ENCODE measurements at places on chromosomes 1 and 21.

DNA sequence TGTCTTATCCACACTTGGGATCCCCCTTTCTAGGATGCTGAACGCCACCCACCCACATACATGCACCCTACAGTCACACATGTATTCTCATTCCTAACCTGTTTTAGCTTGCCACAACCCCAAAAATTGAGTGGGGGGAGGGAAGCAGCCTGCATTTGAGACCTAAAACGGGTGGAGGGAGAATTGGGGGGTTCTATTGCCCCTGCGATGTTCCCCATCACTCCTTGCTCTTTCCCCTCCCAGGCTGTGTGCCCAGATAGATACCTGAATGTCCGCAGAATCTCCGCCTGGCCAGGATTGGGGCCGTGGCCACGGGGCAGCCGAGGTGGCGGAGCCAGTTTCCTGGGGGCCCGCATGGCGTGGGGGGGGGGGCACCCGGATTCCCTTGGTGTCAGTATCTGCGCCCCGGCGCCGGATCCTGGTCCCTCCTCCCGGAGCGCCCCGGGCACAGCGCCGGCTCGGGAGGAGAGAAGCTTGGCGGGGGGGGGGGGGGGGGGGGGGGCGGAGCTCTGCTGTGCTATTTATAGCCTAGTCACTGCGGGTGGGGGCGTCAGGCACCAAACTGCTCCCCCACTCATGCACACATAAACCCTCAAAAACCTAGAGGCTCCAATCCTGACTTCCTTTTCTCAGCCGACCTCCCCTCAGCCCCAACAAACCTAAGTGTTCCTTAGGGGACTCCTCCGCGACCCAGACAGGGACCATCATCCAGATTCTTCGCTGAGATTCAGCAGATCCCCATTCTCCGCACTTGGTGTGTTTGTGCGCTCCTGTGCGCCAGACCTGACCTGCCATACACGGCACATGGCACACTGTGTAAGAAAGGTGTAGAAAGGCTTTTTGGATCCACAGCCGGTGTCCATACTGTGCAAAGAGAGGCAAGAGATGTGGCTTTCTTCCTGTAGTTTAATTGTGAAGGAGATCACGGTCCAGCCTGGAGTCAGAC lies 1.9 kb downstream of the ANKRD34A start:
- no peak for DNase-seq

- DNase-seq: no peak
Observed at GRCh38 chr1:69404486-69404885, 163.2 kb upstream of the LRRC7 start.

- DNase-seq: no peak
Observed at GRCh38 chr1:237444120-237444790, 402.3 kb downstream of the RYR2 start.

DNA sequence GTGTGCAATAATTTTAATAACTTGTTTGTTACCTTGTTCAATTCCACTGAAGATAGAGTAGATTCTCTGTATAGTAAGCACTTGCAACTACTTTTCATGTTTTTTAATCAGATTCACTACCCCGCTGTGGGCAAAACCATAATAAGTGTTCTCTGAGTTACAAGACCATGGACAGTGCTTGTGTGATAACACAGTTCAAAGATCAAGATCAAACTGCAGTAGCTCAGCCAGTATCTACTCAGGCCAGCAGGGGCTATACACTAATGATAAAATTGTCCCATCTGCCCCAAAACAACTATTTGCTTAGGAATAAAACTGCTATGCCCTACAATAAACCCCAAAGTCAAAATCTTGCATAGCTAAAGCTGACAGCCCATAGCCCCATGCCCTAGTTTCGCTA lies 129.6 kb downstream of the LRRC7 start:
- DNase-seq: no peak

DNA sequence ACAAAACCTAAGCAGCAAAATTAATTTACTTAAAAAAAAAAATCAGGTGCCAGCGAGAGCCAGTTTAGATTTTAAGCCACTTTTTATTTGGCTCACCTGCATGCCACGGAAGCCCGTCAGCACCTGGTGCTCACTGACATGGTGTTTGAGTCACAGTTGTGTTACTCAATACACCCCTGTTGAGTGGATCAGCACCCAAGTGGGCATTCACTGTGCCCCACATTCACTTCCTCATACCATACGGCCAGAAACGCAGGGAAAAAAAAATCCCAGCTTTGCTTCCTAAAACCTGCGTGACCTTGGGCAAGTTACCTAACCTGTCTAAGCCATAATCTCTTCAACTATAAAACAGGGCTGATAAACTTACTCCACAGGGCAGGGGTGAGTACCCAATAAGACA lies 42.8 kb upstream of the SIM2 start:
- DNase-seq: no peak

- DNase-seq: no peak
Observed at GRCh38 chr1:93579891-93580290, 101.7 kb downstream of the BCAR3 start.

DNA sequence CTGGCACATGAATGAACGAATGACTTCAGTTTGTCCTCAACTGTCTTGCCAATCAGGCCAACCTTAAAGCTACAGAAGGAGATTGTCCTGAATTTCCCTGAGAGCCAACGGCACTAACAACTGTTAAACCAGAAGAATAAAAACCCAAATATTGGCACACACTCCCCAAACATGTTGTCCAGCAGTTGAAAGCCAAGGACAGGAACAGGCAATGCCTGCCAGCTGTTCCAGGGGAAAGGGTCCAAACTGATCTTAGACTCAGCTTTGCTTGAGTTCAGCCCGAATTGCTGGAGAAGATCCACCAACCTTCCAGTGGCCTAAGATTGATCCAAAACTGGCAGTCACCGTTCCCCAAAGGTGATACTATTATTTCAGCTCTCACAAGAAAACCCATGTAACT lies 22.4 kb upstream of the AHCTF1 start:
- DNase-seq: no peak

DNA sequence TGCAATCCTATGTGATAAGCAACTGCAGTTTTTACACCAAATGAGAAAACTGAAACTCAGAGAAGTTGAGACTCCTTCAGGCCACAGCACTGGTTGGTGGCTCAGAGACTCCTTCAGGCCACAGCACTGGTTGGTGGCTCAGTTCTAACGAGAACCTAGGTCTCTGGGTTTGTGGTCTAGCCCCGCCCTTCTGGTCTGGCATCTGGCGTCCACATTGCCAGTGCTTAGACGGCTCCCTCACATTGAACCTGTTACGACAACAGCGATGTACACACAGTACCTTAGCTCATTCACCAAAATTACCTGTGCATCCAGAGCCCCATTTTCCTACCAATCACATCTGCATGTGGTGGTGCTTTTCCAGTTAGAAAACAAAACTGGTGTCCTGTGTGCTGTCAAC lies 66.1 kb downstream of the NID1 start:
- DNase-seq: no peak

- no peak for DNase-seq
Observed at GRCh38 chr1:117318426-117318825, 48.8 kb upstream of the MAN1A2 start.

DNA sequence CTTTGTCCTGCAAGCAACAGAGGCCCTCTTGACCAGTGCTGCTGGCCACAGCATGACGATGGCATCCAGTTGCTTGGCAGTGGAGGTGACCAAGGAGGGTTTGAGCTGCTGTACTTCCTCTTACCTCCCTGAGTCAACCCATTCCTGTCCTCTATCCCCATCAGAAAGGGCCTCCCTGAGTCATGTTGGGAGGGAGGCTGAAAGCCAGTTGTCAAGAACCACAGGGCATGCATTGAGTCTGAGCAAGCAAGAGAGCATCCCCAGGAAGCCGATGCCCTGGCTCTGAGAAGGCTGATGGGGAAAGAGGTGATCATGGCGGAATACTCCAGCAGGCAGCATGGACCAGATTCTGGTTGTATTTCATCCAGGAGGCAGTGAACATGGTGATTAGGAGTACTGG lies 69.6 kb downstream of the LACTBL1 start:
- no peak for DNase-seq

DNA sequence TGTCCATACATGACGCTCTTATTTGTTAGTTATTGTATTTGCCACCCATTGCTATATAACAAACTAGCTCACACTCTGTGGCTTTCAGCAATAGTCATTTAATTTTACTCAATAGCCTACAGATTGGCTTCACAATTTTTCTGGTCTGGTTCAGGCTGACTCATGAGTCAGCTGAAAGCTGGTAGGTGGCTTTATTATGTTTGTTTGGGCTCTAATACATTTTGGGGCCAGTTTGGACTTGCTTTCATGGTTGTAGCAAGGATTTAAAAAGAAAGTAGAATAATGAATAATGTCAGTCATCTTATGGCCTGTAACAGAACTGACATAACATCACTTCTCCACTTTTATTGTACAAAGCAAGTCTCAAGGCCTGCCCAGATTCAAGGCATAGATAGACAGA lies 338.7 kb downstream of the LRRIQ3 start:
- DNase-seq: no peak

- DNase-seq: no peak
Observed at GRCh38 chr1:169106921-169107602, 572 bp downstream of the ATP1B1 start.

DNA sequence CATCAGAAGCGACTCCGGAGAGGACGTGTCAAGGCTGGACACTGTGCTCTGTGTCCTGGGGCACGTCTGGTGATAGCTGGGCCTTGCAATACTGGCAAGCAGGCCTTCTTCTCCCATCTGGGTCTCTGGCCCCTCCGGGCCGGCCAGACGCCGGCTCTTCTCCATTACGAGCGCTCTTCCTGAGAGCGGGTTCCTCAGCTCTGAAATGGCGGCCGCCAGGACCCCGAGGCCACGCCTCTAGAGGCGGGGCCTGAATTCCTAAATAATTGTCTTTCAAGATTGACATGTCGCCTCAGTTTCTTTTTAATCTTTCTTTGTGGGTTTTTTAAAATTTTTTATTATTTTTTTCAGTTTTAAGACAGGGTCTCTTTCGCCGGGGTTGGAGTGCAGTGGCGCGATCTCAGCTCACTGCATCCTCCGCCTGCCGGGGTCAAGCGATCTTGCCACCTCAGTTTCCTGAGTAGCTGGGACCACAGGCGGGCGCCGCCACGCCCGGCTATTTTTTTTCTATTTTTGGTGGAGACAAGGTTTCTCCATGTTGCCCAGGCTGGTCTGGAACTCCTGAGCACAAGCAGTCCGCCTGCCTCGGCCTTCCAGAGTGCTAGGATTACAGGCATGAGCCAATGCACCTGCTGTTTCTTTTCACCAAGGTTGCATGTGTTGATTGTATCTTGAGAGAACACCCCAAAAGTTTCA lies 9.2 kb downstream of the RNF2 start:
- DNase-seq: no peak

DNA sequence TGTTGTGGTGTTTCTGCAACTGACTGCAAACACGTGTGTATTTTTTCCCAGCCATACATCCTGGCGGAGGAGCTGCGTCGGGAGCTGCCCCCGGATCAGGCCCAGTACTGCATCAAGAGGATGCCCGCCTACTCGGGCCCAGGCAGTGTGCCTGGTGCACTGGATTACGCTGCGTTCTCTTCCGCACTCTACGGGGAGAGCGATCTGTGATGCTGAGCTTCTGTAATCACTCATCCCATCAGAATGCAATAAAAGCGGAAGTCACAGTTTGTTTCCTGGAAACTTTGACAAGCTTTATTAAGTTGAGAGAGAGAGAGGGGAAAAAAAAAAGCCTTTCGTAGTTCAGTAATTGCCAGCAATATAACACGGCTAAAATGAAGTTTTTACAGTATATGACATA lies 32.7 kb upstream of the MTR start:
- DNase-seq: no peak

DNA sequence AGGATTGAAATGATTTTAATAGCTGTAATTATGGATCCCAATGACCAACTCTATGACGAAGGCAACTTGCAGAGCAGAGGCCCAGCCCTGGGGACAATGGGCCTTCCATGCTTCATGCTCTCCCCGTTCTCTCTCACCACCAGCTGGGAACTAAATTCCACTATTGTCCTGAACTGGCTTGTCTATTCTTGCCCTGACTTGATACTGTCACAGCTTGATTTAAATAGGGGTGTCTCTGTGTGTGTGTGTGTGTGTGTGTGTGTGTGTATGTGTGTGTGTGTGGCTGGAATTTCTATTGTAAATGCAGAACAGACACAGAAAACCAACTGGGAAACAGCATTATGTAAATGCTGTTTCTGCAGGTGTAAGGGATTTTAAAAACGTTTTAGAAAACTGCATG lies 57.0 kb downstream of the SLC22A15 start:
- no peak for DNase-seq

DNA sequence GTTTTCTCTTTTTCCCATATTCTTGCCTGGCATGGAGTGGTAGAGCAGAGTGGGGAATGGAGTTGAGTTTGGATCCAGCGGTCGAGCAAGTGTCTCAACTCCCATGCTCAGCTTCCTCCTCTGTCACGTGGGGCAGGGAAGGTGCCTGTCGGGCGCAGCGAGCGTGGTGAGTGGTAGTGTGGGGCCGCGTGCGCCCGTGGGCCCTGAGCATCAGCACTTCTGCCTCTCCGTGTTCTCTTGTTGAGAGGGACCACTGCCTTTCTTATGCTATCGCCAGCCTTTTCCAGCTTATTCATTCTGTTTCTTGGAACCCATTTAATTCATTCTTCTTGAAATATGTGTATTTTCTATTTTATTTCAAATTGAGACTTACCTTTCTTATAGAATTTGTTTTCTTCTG lies 65.1 kb downstream of the ADARB1 start:
- no peak for DNase-seq

DNA sequence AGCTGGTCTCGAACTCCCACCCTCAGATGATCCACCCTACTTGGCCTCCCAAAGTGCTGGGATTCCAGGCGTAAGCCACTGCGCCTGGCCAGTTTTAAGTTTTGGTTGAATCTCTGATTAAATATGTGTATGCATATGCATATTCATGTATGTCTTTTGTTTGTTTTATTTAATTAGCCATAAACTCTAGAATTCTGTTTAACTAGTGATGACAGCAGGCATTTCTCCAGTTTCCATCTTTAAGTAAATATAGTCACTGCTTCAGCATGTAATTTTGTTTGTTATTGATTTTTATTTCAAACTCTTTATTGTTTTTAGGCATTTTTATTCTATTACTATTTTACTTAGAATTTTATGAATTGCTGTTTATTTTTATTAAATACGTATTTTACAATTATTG lies 58.0 kb downstream of the NUF2 start:
- DNase-seq: no peak

GRCh38 chr1:113930499-113931161 lies 1.5 kb downstream of the HIPK1 start:
- DNase-seq: no peak

DNA sequence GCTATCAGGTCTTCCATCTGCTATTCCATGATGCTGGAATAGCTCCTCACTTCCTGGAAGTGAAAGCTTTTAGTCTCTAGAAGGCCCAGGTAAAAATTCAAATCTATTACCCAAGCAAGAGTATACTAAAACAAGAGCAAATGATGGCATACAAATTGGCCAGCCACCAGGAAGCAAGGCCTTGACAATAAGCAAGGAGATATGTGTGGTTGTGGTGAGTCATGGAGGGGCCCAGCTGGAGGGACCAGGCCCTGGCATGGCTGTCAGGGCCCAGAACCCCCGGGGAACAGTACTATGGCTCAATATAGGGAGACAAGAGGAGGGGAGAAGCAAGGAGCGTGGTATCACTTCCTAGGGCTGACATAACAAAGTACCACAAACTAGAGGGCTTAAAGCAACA lies 358.7 kb downstream of the RRAGC start:
- DNase-seq: no peak
